ENCODE measurements at places on chromosomes 12 and 14.

DNA sequence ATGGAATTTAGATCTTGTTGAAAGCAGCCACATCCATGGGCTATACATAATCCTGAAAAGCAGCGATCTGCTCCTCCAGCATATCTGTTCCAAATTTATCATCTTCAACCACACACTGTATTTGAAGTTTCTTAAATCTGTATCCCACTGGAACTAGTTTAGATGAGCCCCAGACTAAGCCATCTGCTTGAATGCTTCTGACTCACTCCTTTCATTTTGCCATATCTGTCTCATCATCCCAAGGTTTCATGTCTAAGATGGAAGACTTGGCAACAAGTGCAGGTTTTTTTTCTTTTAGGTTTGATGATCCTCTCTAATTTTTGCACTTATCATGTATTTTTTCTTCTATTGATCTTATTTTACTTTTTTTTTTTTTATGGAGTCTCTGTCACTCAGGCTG is 54.4 kb upstream of the TMEM263 start:
- DNase-seq, result no peak

DNA sequence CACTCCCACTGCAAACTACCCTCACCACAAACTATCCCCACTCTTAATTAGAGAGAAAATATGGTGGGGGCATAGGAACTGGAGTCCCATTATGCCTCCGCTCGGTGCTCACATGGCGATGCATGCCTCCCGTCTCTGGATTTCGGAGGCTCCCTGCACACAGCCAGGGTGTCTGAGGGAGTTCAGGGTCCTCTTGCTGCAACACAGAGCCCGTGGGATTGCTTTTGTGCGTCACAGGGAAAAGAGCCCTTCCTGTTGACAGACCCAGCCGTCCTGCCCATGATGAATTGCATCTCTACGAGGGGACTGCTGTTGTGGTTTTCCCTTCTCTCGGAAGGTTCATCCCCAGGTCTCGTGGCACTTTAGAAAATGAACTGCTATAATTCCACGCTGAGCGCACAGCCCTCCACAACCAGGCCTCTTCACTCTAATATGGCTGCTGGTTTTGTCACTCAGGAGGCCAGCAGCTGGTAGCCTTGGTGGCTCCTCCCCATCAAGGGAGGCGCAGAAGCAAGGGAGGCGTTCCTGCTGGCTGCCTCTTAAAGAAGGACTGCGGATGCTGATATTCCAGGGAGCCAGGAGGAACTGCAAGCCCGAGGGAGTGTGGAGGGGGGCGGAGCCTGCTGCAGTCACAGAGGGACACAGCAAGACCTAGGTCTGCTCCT is 158.0 kb downstream of the KCNA5 start:
- peak; percentile 25 for DNase-seq

DNA sequence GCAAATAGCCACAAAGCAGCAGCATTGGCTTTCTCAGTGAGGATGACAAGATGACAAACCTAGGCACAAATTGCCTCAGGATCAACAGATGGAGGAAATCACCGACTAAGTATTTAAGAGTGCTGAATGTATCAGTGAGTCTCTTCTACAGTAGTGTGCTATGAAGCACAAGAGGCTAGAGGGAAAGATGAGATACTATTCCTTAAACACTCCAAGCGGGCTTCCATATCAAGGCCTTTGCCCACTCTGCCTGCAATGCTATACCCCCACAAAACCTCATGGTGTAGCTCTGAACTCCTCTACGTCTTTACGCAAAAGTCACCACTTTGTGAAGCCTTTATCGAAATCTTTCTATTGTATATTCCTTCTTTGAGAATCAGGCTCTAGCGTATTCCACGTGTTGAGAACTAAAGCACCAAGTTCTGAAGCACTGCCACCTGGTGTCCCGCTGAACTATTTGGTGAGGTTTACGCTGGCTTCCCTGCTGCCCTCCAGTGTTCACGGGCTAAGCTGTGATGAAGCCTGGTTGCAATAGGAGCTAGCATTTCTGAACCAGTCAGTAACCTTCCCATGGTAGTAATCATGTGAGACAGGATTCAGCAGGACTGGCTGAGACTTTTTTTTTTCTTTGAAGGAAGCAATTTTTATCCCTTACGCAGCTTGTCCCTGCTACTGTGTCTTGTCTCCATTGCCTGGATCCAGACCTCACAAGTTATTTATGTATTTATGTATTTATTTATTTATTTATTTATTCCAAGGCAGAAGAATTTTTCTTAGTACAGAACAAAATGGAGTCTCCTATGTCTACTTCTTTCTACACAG is 426.5 kb upstream of the OR4E1 start:
- no peak for DNase-seq

DNA sequence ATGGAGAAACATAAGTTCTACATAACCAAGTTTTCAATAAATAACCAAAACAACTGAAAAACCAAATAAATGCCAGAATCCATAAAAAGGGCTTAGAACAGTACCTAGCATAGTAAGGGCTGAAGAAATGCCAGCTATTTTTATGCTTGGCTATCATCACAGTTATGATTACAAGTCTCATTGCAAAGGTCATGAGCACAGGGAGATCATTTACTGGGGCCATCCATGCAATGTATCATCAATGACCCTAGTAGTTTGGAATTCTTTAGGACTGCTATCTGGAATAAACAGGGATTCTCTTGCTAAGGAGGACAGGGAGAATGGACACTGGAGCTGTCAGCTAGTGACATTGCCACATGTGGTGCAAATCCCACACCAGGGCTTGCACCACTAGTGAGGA is 92.5 kb upstream of the NAP1L1 start:
- DNase-seq, result no peak

GRCh38 chr14:67942080-67942710 is 122.6 kb downstream of the RAD51B start:
- DNase-seq, result no peak

- no peak for DNase-seq
Measured at GRCh38 chr12:32777159-32777558, 21.5 kb upstream of the YARS2 start.

- DNase-seq, result no peak
Measured at GRCh38 chr12:68356060-68356695, 24.0 kb upstream of the MDM1 start.

- DNase-seq, result no peak
Measured at GRCh38 chr12:57549909-57550640, at the start of gene KIF5A. KIF5A (plus strand) TSS chr12:57550044; CDS start chr12:57550272, 228 bp downstream.

- no peak for DNase-seq
Measured at GRCh38 chr12:64192644-64193444, 29.3 kb downstream of the KICS2 start.

- DNase-seq, result no peak
Measured at GRCh38 chr12:22880807-22881206, 255.8 kb downstream of the ETNK1 start.

GRCh38 chr12:120225200-120225558 is 24.3 kb upstream of the RPLP0 start:
- DNase-seq, result peak; percentile 77

DNA sequence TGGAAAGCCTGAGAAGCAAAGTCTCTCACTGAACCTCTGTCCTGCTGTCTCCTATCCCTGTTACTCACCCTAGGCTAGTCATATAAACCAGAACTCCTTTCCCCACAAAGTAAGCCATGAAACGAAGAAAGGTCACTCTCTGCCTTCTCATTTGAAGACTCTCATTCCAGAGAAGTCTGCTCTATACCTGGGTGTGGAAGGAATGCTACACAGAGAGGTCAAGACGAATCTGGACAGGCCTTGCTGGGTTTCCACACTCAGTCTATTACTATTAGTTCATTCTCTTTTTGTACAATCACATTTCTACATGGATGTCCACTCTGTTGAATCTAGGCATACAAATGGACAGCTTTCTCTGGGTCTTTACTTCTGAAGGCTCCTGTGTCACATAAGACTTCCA is 2.4 kb upstream of the AEBP2 start:
- no peak for DNase-seq

GRCh38 chr12:66140731-66141130 is 10.2 kb upstream of the LLPH start:
- no peak for DNase-seq

DNA sequence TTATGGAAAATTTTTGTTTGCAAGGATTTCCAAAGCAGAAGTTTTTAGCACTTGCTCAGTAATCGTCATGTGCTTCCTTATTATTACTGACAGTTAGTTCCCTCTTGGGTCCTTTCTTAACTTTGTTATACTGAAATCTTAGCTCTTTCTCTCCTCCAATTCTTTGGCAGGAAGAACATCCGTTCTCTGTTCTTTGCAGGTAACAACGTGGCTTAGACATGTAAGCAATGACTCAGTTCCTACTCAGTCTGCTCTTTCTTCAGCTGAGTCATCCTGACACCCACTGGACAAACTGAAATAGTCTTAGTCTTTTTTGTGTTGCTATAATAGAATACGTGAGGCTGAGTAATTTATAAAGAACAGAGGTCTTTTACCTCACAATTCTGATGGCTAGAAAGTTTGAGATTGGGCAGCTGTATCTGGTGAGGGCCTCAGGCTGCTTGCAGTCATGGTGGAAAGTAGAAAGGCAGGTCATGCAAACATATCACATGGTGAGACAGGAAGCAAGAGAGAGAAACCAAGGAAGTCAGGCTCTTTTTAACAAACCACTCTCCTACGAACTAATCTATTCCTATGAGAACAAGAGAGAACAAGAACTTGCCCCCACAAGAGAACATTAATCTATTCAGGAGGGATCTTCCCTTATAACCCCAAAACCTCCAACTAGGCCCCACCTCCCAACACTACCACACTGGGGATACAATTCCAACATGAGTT is 49.2 kb downstream of the TESPA1 start:
- DNase-seq, result no peak

GRCh38 chr12:98085046-98085755 is 430.2 kb upstream of the TMPO start:
- no peak for DNase-seq

DNA sequence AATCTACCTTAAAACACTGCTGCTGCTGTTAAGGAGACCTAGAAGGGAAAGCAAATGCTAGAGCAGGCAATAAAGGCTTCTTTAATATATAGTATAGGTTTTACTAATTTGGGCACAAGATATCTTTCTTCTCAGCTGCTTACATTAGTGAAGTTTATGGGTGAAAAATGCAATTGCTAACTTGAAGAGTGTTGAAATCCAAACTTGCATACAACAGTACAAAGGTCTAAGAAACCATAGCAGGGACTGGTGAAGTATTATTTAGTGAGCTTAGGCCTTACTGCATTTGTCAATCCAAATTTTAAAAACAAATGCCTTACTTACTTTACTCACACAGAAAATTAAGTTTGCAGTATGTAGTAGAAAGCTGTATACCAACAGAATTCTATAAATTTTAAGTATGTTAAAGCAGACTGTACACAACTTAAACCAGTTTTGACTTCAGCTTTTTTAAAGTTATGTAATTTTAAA is 1.4 kb upstream of the AP4S1 start:
- no peak for DNase-seq

GRCh38 chr12:52155048-52155868 is 36.6 kb downstream of the KRT80 start:
- no peak for DNase-seq

DNA sequence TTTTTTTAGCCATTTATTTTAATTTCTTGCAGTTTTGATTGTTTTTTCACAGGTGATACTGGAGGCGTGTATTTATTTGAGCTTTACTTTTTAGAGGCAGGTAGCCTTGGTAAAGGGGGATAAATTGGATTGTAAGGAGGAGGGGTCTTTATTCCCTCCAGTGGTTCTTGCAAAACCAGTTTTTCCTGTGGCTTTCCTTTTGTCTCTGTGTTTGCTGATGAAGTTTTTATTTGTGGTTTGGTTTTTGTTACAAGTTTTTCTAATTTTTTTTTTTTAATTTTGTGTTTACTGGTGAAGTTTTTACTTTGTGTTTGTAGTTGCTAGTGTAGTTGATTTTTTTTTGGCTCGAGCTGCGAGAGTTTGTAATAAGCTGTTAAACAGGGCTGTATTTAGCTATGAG is 278.5 kb downstream of the PRKD1 start:
- no peak for DNase-seq

DNA sequence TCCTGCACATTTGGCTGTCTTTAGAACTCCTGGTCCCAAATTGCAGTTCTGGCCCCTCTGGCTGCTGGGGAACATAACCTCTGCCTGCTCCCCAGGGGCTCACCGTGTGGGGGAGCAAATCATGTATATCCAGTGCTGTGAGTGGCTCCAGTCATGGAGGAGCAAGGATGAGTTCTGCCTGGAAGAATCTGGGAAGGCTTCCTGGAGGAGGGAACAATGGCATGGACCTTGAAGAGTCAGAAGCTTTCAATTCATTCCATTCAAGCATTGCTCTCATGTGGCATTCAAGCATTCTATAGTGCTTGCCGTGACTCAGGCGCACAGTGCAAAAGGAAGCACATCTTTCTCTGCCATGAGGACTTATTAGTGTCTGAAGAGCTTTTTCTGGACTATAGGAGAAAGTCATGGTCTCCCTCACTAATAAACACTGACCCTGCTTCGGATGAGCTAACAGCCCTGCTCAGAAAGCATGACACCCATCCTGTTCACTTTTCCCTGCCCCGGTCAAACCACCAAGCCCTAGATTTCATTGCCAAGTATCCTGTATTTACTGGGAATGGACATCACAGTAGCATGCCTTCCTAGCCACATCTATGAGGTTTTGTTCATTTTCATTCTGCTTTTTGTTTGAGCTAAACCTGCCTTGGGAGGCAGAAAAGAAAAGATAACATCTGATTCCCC is 3.5 kb downstream of the IFI27 start:
- no peak for DNase-seq

DNA sequence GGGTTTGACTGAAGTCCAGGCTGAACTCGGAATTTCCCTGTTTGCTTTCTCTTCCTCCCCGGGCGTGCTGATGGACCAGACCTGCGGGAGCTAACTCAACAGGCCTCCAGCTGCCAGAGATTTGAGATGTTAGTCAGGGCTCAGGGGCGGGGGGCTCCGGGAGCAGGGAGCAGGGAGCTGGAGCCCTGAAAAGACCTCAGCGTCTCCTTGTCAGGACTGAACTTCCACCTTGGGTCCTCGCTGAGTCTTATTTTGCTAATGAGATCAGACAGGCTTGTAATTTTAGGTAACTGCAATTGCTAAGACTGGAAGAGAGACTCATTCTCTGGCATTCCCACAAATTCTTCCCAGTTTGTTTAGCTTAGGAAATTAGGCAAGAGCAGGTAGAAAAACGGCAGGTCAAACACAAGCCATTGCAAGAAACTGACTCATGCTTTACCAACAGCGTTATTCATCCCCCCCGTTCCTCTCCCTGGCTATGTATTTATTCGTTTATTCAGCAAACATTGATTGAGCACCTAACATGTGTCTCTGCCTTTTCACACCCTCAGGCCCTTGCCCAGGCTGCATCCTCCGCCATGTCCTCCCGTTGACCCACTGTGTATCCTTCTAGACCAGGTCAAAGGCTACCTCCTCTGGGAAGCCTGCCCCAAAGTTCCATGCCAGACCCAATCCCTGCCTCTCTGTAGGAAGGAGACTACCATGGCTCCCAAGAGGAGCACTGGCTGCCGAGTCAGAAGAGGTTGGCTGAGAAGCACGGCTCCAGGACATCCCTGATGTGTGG is 80.4 kb upstream of the DIO3 start:
- DNase-seq, result no peak

GRCh38 chr12:26790645-26790994 is 42.4 kb downstream of the ITPR2 start:
- no peak for DNase-seq

DNA sequence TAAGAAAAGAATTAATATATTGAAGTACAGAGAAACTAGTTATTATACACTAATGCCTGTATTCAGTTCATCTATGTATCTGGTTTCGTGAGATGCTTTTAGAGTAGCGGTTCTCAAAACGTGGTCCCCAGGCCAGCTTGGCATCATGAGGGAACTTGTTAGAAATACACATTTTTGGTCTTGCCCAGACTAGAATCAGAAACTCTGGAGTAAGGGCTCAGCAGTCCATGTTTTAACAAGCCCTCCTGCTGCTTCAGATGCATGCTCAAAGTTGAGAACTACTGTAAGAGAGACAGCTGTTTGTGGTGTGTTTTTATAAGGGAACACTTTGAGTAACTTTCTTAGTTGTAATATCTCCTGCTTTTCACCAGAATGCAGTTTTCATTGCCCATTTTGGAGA is 18.1 kb downstream of the GPATCH2L start:
- DNase-seq, result no peak

All from DMS79 (cell line).